ENCODE measurements at places on chromosomes 2 and 18.

GRCh38 chr18:24232800-24233199 is 93.9 kb downstream of the CABYR start:
- no peak for DNase-seq

GRCh38 chr2:174645296-174645695 is 47.7 kb upstream of the WIPF1 start:
- no peak for DNase-seq

DNA sequence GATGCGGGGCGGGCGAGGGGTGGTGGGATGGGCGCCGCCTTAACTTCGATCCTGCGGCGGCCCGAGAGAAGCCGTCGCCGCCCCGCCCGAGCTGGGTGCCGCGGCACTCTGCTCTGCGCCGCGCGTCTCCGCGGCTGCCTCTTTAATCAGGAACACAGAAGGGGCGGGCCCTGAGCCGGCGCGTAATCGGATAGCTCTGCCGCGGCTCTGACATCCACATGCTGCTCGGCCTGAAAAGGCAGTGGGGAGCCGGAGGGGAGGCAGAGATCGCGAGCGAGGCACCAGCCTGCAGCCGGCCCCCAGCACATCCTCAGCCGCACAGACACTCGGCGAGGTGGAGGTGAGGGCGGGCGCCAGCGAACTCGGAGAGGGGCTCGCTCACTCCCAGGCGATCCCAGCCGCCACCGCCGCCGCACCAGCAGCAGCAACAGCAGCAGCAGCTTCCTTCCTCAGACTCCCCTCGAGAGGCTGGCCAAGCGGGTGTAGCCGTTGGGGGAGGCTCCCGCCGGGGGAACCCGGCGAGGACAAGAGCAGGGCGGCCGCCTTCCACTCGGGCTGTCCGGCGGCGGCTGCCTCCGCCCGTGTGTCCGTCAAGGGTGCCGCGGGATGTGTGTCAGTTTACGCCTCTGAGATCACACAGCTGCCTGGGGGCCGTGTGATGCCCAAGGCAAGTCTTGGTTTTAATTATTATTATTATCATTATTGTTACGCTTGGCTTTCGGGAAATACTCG is at the start of gene NRP2:
NRP2 (plus strand) TSS at position 263 of the 732 bp plus-strand sequence. CDS start 790 bp downstream, outside the sequence.
- no peak for DNase-seq

GRCh38 chr2:236959876-236960275 is 125.8 kb upstream of the COPS8 start:
- DNase-seq: no peak

DNA sequence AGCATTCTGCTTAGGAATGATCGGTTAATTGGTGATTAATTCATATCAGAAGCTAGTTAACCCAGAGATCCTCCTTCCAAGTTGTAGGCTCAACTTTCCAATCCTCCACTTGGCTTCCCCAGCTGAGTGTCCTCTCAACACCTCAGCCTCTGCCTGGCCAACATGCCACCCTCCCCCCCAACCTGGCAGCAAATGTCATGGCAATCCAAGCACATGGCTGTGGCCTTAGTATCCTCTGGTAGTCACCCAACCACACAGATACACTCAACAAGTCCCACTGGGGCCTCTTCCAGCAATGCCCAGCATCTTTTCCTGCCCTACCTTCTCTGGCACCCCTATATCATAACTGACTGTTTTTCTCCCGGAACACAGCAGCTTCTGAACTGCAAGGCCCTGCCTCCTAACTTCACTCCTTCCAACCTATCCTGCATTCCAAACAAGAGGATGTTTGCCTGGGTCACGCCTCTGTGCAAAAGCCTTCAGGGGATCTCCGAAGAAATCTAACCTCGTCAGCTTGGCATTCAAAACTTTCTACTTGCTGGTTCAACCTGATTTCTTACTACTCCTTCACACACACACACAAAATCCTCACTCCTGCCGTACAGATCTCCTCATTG is 195.0 kb downstream of the CYP26B1 start:
- no peak for DNase-seq

- no peak for DNase-seq
Observed at GRCh38 chr2:3160751-3161330, 216.8 kb downstream of the EIPR1 start.

- DNase-seq: no peak
Observed at GRCh38 chr2:221282386-221282785, 289.7 kb downstream of the EPHA4 start.

DNA sequence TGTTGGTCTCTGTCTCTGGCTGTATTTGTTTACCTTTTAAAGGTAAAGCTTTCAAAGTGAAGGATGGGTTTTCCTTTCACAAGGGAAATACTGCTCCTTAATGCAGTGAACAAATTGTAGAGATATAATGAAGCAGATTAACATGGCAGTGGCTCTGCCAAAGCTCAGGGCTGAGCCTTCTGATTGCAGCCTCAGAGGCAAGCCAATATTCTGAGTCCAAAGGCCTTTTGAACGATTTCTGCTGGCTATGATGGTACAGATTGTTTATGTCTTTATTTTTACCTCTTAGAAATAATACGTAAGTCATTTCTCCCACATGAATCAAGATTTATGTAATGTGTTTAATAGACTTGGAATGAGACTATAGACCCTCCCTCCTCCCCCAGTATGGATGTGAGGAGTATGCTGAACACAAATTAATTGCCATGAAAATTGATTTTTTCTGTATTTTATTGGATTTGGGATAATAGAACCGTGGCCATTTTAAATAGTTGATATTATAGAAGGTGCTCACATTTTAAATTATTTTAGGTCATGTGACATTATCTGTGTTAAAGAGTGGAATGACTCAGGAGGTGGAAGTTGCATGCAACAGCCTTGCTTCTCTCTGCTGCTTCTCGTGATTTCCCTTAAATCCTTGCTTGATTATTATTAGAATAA is 772 bp downstream of the SCN2A start:
- no peak for DNase-seq

DNA sequence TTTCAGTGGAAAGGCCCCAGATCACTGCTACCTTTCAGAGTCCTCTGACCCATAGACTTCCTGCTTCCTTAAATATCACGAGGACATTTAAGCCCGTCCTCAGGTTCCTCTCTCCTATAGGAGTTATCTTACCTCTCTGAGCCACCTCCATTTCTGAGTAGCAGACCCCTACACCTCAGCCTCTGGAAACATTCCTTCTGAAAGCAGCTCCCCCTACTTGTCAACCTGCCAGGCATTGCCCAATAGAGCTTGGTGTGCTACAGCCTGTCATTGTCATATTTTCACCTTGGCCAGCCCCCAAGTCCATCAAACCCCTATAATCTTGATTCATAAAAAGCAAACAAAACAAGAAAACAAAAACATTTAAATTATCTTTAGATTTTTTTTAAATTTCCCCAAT is 717.9 kb upstream of the SLC8A1 start:
- DNase-seq: no peak

- no peak for DNase-seq
Observed at GRCh38 chr2:154623819-154624218, 74.7 kb upstream of the KCNJ3 start.

DNA sequence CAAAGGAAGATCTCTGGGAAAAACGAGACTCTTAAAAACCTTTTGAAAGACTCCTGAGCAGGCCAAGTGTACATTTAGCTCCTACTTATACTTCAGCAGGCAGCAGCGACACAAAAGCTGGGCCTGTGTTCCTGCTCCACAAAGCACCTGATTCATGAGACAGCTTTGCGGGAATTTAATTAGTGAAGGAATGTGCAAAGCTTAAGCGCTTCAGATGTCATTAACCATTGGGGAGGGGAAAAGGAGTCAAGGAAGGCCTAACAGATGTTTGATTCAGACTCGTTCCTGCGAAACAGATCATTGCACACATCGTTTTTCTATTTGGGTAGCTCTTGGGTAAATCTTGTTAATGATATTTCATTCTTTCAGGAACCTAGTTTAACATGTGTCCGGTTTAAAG is 125.9 kb downstream of the MAIP1 start:
- DNase-seq: no peak

DNA sequence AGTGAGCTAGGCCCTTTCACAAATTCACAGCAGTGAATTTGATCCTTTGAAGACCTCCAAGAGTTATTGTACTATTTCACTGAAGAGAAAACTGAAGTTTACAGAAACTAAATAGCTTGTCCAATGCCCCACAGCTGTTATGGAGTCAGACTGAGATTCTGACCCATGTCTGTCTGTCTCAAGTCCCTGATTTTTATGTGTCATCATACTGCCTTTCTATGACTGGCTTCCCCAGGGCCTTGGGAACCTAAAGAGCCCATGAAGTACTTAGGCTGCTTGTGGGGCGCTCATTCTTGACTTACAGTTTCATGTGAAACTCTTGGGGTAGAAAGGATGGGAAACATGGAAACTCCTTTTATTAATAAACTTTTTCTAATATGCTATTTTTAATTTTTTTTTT is 107.7 kb downstream of the ATL2 start:
- DNase-seq: no peak

DNA sequence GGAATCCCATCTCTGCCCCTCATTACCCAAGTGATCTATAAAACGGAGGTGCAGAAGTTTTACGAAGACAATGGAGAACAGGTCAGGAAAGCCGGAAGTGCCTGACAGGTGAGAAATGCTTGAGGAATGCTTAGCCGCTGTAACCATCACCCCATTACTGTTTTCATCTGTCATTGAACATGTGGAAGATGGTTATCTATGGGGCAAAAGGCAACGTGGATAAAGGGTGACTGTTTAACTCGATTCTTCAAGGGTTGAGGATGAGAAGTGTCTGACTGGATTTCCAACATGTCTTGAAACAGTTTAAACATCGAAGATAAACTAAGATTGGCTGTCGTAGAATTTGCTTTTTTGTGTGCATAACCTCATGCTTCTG is 17.3 kb downstream of the HK2 start:
- no peak for DNase-seq

- DNase-seq: no peak
Observed at GRCh38 chr2:225117051-225117716, 74.9 kb upstream of the DOCK10 start.

GRCh38 chr18:12279781-12280531 is 25.8 kb downstream of the CIDEA start:
- no peak for DNase-seq

DNA sequence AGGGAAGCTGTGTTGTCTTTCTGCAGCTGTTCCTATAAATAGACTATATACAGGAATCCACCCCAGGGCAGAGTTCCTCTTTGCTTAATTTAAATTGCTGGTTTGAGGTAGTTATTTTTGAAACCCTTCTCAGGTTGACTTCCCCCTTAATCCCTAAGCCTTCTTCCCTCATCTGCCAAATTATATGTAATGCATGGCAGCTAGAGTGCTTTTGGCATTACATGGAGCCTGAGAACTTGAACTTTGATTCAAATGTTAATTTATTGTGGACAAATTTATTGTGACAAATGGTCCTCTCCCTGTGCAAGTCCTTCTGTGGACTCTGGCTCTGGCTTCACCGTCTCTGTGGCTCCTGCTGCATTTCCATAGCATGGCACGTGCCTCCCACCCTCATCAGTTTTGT is 29.2 kb downstream of the MYO1B start:
- DNase-seq: no peak

GRCh38 chr2:223635080-223635479 is 32.9 kb upstream of the SCG2 start:
- no peak for DNase-seq

GRCh38 chr2:176151442-176152287 is at the start of gene HOXD4:
HOXD4 (plus strand) TSS chr2:176151550; CDS start chr2:176151634, 84 bp downstream.
- DNase-seq: no peak

DNA sequence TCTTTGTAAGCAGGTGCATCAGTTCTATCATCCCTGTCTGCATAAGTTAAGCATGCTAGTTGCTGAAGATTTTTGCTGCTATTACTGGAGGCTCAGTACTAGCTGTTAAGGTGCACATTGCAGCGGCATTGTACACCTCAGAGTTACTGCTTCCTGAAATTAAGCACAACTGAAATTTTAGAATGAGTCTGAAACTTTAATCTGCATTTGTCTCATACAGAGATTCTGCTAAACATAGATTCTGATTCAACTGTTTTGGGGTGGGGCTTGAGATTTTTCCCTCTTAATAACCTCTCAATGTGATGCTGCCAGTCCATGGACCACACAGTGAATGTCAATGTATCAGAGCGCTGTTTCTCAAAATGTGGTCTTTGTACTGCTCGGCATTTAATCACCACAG is 585.7 kb upstream of the GCFC2 start:
- DNase-seq: no peak

- no peak for DNase-seq
Observed at GRCh38 chr2:39094717-39095363, 26.0 kb downstream of the SOS1 start.

GRCh38 chr2:191376981-191377629 is 131.9 kb downstream of the MYO1B start:
- no peak for DNase-seq

- DNase-seq: no peak
Observed at GRCh38 chr2:52658598-52658997, 1109.0 kb upstream of the CHAC2 start.

DNA sequence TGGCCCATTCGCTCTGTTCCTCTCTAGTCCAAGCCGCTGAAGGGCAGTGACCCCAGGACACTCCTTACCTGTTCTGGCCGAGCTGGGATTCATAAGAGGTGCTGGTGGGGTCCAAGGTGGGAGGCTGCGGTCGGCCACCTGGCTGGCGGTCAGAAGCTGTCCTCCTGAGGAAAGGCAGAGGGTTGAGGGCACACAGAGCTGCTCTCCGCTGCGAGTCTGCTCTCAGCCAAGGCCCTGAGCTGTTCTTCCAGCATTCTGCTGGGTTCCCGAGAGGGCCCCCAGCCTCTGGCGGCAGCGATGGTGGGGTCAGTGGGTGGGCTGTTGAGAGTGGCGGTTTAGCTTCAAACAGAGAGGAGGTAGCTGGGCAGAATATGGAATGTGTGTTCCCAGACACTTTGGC is 3.8 kb downstream of the PCARE start:
- no peak for DNase-seq

- DNase-seq: no peak
Observed at GRCh38 chr2:104407641-104408040, 446.3 kb upstream of the POU3F3 start.

GRCh38 chr2:85647823-85648526 is 20.0 kb downstream of the SFTPB start:
- no peak for DNase-seq

- no peak for DNase-seq
Observed at GRCh38 chr2:169979025-169979424, 151.8 kb downstream of the UBR3 start.

- DNase-seq: no peak
Observed at GRCh38 chr2:237223201-237223861, 137.6 kb downstream of the COPS8 start.

- no peak for DNase-seq
Observed at GRCh38 chr2:136049991-136050920, 64.8 kb upstream of the DARS1 start.

DNA sequence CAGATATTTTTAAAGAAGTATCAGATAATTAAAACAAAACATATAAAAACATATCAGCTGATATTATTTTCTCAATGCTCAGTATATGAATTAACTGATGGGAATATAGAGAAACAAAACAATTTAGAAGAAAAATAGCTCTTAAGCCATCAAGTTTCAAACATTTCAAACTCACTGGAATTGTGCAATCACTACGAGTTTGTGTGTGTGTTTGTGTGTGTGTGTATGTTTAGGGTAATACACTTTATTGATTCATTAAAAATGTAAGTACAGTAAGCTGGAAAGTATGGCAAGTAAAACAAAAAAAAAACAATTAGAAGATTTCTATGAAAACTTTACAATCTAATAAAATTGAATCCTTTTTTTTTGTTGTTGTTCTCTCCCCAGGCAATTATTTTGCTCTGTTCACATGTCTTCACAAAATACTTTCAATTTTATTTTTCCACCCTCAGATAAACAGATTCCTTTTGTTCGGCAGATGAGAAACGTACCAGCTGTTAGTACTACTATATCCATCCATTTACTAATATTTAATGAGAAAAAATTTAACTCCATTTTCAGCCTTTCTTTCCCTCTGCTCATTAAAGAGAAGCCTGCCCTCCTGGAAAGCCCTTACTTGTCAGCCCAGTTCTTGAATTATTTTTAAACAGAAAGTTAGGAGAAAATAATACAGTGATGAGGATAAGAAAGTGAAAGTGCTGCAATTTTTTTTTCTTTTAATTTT is 87.6 kb downstream of the SLC8A1 start:
- no peak for DNase-seq
